ENCODE measurements at places on chromosomes 5 and 9. TPM values are rescaled to one million over a fixed set of nuclear protein-coding genes. Genes with fewer than 3 reads are reported as not detected.

Gene BTNL8
- not detected for total RNA-seq

Gene P4HA2
- total RNA-seq: 54.0 TPM

Gene SCGB3A1
- not detected for total RNA-seq

Gene LCN1
- total RNA-seq: not detected

Gene CTSV
- 0.89 TPM for total RNA-seq

Gene TSLP
- 1.2 TPM for total RNA-seq

Gene ADRB2
- total RNA-seq: 1.9 TPM

Gene EGFLAM
- 1.2 TPM for total RNA-seq

Gene LCP2
- not detected for total RNA-seq

Gene MRPL22
- total RNA-seq: 21.2 TPM

Gene ENTREP1
- total RNA-seq: not detected

Gene TMEM215
- not detected for total RNA-seq

Gene NR2F1
- 95.8 TPM for total RNA-seq

Gene STPG3
- total RNA-seq: not detected

Gene IL5
- not detected for total RNA-seq

Gene SAXO1
- not detected for total RNA-seq

Gene LRRTM2
- total RNA-seq: 2.9 TPM

Gene ENC1
- 22.4 TPM for total RNA-seq

Gene SLC46A2
- not detected for total RNA-seq

Gene FBP2
- total RNA-seq: not detected

Gene DOCK2
- total RNA-seq: 3.0 TPM

Gene VDAC1
- total RNA-seq: 258 TPM

Gene PROB1
- 1.5 TPM for total RNA-seq

Gene PNPLA7
- total RNA-seq: 0.50 TPM

Gene PAPPA
- 11.1 TPM for total RNA-seq

Gene SNX2
- total RNA-seq: 37.9 TPM

Gene FGD3
- total RNA-seq: not detected

Gene FAM81B
- not detected for total RNA-seq

Gene GABRA1
- not detected for total RNA-seq

Gene PCSK5
- 0.89 TPM for total RNA-seq
